Cardiac muscle cell (in vitro differentiated cells and primary cell): ENCODE measurements at places on chromosomes 11 and 22. TPM values are rescaled to one million over a fixed set of nuclear protein-coding genes. Genes with fewer than 3 reads are reported as not detected.

LIF gene
- 0.39 and 1.0 TPM in 2 replicates for total RNA-seq

CD248 gene
- total RNA-seq = 7.9 and 11.4 TPM in 2 replicates

CCDC116 gene
- 0.57 and 0.70 TPM in 2 replicates for total RNA-seq

KRTAP5-11 gene
- total RNA-seq = not detected in 2 replicates

AGBL2 gene
- total RNA-seq = 0.25 and 0.69 TPM in 2 replicates

LARGE1 gene
- 23.0 and 34.3 TPM in 2 replicates for total RNA-seq

MMP12 gene
- total RNA-seq = not detected in 2 replicates

GRCh38 chr11:57094181-57094935, 87.4 kb upstream of the LRRC55 start:
- DNase-seq = no peak

DNA sequence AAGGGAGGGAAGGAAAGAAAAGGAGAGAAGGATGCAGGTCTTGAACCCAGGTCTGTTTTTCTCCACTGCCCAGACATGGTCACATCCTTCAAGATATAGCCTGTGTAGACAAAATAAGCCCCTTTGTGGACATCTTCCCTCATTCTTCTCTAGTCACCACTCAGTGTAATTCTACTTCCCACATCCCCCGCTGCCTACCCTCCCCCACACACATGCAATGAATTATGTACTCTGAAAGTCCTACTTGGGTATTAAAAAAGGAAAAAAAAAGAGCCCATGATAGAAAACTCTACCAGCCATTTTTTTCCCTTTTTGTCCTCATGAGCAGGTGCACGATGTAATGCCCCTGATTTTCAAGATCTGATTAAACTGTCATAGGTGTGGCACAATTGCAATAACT, 346.0 kb downstream of the MN1 start:
- DNase-seq = no peak

DNA sequence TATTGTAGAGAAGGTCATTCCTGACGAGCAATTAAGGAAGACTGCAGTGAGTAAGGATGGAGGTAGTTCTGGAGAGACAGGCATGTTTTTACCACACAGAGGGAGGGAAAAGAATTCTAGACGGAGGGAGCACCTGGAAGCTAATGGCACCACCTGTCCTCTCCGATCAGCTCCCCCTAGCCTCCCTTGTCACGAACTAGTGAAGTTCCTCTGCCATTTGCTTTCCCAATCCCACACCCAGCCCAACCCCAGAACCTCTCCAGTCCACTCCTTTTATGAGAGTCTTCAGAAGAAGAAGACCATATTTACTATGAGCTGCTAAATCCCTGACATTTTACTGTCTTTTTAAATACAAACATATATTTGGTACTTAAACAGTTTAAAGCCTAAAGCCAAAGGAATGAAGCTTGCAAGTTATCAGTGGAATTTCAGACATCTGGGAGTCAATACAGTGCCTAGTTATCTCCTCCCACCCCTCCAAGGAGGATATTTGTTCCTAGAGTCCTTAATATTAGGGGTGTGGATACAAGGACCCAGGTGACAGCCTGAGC, 46.1 kb upstream of the HSPA8 start:
- no peak for DNase-seq

- peak; percentile 5 for DNase-seq
Observed at GRCh38 chr11:118206391-118207031, 18.3 kb downstream of the JAML start.

DNA sequence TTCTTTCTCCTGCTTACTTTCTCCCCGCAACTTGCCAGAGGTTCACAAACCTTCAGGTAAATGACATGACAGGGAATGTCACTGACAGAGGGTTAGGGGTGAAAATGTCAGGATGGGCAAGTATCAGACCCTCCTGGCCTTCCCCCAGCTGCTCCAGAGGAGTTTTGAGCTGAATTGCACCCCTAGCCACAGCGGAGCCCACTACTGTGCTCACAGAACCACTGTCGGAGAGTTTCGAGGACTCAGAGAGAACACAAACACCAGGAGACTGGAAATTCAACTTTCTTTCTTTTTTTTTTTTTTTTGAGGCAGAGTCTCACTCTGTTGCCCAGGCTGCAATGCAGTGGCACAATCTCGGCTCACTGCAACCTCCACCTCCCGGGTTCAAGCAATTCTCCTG, 21.5 kb upstream of the P2RY2 start:
- no peak for DNase-seq

- DNase-seq = no peak
Observed at GRCh38 chr11:114928260-114928870, 250.0 kb downstream of the NXPE2 start.

DNA sequence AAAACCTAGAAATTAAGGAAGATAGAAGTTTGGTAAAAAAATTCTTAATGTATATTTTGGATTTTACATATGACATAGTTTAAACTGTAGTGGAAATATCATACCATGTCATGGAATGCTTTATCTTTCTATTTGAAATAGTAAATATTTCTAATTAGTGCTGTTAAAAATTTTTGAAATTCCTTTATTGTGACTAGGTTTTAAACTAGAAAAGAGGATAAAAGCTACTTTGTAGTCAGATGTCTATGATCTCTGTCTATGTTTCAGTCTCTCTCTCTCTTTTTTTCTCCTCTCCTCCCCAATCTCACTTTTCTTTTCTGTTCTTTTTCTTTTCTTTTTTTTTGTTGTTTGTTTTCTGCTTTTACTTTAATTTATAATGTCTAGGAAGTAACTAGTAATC, 226.2 kb downstream of the TMEM135 start:
- no peak for DNase-seq

- no peak for DNase-seq
Observed at GRCh38 chr11:63019506-63019905, 3.9 kb upstream of the SLC22A8 start.

DNA sequence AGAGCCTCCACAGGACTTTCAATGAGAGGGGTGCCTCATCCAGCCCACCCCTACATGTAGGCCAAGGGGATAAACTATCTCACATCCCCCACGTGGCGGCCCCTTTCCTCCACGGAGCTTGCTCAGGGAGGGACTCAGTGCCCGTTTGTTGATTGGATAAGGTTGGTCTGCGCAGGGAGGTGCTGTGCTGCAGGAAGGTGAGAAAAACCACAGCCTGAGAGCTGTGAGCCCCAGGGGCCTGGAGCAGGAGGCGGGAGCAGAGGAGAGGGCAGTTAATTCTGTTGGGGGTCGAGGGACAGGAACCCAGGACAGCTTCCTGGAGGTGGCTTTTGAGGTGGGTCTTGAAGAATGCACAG, 31.9 kb upstream of the ATXN10 start:
- no peak for DNase-seq

GRCh38 chr11:105969756-105970155, 52.3 kb downstream of the MSANTD4 start:
- DNase-seq = no peak

GRCh38 chr11:112538534-112539280, 278.0 kb upstream of the PLET1 start:
- no peak for DNase-seq

DNA sequence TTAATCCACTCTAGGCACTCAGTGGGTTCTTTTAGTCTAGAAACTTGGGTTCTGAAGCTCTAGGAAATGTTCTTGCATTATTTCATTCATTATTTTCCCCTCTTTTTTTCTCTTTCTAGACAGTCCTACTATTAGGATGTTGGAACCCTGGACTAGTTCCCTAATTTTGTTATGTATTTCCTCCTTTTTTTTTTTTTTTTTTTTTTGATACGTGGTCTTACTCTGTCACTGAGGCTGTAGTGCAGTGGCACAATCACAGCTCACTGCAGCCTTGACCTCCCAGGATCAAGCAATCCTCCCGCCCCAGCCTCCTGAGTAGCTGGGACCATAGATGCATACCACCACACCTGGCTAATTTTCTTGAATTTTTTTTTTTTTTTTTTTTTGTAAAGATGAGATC, 9.4 kb downstream of the UPB1 start:
- no peak for DNase-seq

DNA sequence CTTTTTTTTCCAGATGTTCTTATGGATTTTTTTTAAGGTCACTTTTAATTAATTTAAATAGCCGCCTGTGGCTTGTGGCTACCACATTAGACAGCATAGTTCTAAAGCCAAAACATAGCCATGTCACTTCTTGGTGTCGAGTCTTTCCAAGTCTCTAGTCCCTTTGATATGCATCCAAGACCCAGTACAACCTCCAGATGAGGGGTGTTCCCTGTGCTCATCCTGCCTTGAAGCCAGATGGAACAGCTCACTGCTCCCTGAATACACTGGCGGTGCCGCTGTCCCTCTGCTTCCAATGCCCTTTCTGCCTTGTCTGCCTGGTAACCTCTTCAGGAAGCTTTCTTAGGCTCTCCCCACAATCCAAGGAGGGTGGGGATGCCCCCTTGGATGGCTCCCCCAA, 338.0 kb downstream of the TENM4 start:
- no peak for DNase-seq
